ENCODE measurements at places on chromosomes 2 and 18.

DNA sequence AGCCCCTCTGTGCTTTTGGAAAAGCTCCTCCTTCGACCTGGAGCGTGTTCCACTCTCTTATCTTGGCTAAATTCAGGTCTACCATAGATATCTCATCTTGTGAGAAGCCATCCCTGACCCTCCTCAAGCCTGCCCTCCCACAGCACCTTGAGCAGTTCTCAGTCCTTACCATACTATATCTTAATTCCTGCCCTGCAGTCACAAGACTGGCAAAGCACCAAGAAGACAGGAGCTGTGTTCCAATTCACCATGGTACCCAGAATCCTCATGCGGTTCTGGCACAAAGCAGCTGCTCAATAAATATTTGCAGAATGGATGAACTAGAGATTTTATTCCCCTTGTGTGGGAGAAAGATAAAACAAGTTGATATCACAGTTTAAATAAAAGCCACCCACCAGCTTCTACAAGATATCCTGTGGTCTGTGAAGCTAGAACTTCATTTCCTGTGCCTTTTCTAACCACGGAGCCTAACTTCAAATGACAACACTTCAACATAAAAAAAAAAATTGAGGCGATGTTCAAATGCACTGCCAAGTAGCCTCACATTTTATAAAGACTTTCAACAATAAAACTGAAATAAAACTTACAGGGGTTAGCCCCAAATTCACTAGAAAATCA, 19.5 kb downstream of the MARCHF4 start:
- DNase-seq: no peak

GRCh38 chr2:158745067-158745865, 49.9 kb upstream of the DAPL1 start:
- DNase-seq: peak; percentile 73

DNA sequence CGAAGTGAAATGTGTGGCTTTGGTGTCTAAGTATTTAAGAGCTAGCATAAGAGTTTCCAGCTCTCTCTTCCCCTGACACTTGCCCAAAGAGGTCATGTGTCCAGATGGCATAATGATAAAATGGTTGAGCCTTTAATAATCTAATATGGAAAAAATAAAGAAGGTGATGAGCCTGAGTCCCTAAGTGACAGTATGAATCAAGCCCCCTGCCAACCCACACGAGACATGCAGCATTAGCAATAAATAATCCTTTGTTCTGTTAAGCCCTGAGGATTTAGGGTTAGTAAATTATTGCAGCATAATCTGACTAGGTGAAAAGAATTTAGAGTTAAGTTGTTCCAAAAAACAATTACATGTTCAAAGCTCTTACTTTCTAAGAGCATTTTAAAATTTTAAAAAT, 217.2 kb upstream of the CCDC150 start:
- no peak for DNase-seq

GRCh38 chr2:146597291-146597690, 1247.5 kb upstream of the ACVR2A start:
- DNase-seq: no peak

Data from COR-L47 (cell line).